ENCODE measurements at places on chromosomes 12 and 14.

- H3K4me3 ChIP-seq: no peak overlapping the region
- ATAC-seq: no peak
- H3K27ac ChIP-seq: no peak overlapping the region
Observed at GRCh38 chr14:79660053-79660939, 551.0 kb downstream of the DIO2 start.

- no peaks in the 10 kb centered on the region for H3K27me3 ChIP-seq
- no peak for ATAC-seq
- H3K4me3 ChIP-seq: no peak overlapping the region
- no peak overlapping the region for H3K27ac ChIP-seq
Observed at GRCh38 chr12:130813436-130813835, 25.6 kb downstream of the STX2 start.

DNA sequence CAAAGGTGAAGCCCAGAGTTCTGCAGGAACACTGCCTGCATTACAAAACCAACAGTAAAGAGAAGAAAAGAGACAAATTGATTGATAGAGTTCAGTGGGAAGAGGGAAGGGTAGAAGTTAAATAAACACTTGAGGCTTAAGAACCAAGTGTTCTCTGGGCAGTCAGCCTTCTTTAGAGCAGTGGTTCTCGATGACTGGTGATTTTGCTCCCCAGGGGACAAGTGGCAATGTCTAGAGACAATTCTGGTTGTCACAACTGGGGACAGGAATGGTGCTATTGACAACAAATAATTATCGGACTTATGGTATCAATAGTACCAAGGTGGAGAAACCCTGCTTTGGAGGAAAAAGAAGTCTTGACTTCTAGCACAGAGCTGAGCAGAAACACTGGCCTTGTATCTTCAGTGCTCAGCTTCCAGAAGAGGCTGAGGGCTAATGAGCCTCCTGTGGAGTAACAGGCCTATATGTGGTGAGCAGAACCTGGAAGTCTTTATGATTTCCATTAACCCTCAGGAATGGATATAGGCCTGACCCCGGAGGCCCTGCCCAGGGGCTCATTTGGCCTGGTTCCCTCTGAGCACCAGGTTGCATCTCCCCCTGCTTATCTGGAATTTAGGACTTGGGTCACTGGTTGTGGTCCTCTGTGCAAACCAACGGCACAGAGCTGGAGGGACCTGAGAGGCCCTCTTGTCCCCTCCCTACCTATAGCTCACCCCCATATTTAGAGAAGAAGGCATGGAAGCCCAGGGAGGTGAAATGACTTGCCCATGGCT lies 204.6 kb upstream of the PWP1 start:
- no peak overlapping the region for H3K27ac ChIP-seq
- ATAC-seq: no peak
- no peaks in the 10 kb centered on the region for H3K4me1 ChIP-seq

DNA sequence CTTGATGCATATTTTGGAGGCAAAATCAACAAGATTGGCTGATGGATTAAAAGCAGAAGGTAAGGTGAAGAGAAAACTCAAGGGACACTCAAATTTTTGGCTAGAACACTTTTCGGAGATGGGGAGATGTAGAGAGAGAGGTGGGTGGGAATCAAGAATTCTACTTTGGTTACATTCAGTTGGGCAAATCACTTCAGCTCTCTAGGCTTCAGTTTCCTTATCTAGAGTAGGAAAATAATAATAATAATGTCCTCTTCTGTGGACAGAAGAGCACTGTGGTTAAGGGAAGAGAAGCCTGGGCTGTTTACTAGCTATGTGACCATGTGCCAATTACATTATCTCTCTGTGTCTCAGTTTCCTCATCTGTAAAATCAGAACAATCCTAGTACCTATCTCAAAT lies 23.4 kb upstream of the DHRS2 start:
- no peak for ATAC-seq
- no peak overlapping the region for H3K4me3 ChIP-seq
- no peaks in the 10 kb centered on the region for H3K36me3 ChIP-seq
- no peak overlapping the region for H3K27ac ChIP-seq

DNA sequence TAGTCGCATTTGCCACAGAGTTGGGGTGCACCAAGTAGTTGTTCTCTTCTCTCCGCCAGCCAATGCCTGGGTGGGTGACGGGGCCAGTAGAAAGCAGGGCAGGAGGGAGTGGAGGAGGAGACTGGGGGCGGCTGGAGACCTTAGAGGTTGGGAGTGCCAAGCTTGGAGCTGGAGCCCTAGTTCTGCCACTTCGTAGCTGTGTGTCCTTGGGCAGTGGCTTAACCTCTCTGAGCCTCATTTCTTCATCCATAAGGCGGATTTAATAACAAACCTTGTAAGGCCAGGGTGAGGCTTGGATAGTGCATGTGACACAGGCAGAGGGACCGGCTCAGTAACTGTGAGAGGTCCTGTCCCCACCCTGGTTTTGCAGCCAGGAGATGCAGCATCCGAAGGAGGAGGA lies 81.1 kb upstream of the LHX5 start:
- no peak for ATAC-seq
- no peaks in the 10 kb centered on the region for H3K36me3 ChIP-seq
- no peak overlapping the region for H3K4me3 ChIP-seq
- no peak overlapping the region for H3K27ac ChIP-seq
- H3K27me3 ChIP-seq: peaks cover 82% of the 10 kb centered on the region

GRCh38 chr12:8603856-8604255 lies 8.8 kb downstream of the AICDA start:
- H3K27me3 ChIP-seq: no peaks in the 10 kb centered on the region
- H3K27ac ChIP-seq: no peak overlapping the region
- no peak for ATAC-seq
- H3K36me3 ChIP-seq: no peaks in the 10 kb centered on the region
- no peaks in the 10 kb centered on the region for H3K4me1 ChIP-seq

DNA sequence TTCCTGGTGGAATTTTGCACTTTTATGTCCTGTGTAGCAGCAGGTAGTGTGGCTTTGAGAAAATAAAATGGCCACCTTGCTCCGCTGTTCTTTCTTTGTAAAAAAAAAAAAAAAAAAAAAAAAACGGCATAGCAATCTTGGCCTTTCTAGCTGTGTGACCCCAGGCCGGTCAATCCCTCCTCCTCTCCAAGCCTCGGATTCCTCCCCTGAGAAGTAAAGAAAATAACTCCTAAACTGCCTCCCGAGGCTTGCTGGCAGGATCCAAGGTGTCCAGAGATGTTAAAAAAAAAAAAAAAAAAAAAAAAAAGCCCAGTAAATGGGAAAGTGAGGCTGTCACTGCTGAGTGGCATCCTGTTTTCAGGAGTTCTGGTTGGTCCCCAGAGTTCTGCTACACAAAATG lies 23.9 kb upstream of the MAP1LC3B2 start:
- no peaks in the 10 kb centered on the region for H3K27me3 ChIP-seq
- H3K4me3 ChIP-seq: no peak overlapping the region
